ENCODE measurements at places on chromosomes 3 and 15. TPM values are rescaled to one million over a fixed set of nuclear protein-coding genes. Genes with fewer than 3 reads are reported as not detected.

Gene TMEM44
- total RNA-seq = 15.7 TPM

Gene VWA5B2
- not detected for total RNA-seq

Gene MCF2L2
- total RNA-seq = not detected

Gene ISLR
- 202 TPM for total RNA-seq

Gene SERPINI1
- total RNA-seq = 4.5 TPM

Gene GOLGA6B
- not detected for total RNA-seq

Gene SCAMP5
- 2.2 TPM for total RNA-seq

Gene NOP10
- 143 TPM for total RNA-seq

Gene NPAP1
- not detected for total RNA-seq

Gene TTC21A
- 6.1 TPM for total RNA-seq

Gene EHHADH
- 9.2 TPM for total RNA-seq

Gene PRRT3
- 5.4 TPM for total RNA-seq

Gene ANAPC13
- total RNA-seq = 115 TPM

Gene DLL4
- 0.73 TPM for total RNA-seq

Gene NECTIN3
- 75.8 TPM for total RNA-seq

Gene RTP1
- not detected for total RNA-seq

Gene CAND2
- 16.9 TPM for total RNA-seq

Gene SI
- total RNA-seq = not detected

Gene FRMD5
- total RNA-seq = 7.0 TPM

Gene C3orf33
- total RNA-seq = 4.1 TPM

Gene MASP1
- 178 TPM for total RNA-seq

Gene PDCD6IP
- 171 TPM for total RNA-seq

Gene ARL6IP5
- 163 TPM for total RNA-seq

Gene CLDN16
- total RNA-seq = not detected

Gene DLEC1
- total RNA-seq = under 0.01 TPM

Gene CPN2
- total RNA-seq = not detected

Gene CCDC191
- 4.2 TPM for total RNA-seq

Measured in smooth muscle cell of trachea (primary cell).